ENCODE measurements at places on chromosomes 6 and 20.

DNA sequence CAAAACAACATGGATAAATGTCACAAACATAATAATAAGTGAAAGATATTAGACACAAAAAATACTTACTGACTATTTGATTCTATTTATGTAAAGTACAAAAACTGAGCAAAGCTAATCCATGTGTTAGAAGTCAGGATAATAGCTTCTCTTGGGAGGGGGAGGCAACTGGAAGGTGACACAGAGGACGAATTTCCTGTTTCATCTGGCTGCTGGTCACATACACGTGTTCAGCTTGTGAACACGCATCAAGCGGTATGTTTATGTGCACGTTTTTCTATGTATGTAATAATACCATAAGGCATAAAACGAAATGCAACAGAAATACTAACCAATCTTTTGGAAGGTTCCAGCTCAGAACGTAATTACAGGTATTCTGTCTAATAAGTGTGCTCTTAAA, 54.3 kb downstream of the MKKS start:
- DNase-seq, result no peak

DNA sequence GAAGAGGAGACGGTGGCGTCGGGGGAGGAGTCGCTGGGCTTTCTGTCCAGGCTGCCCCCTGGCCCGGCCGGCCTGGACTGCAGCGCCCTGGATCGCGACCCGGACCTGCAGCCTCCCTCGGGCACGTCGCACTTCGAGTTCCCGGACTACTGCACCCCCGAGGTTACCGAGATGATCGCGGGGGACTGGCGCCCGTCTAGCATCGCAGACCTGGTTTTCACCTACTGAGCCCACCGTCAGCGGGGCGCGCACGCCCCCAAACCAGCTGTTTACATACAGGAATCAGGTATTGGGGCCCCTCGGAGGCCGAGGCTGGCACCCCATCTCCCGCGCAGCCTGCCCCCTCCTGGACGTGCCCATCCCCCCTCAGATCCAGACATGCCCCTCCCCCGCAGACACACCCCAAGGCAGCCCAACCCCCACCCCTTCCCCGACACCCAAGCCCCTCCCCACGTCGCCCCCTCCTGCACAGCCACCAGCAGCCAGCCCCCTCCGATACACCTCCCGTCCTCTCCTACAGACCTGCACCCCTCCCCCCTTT, 1.4 kb downstream of the SOX12 start:
- peak; percentile 80 for DNase-seq

DNA sequence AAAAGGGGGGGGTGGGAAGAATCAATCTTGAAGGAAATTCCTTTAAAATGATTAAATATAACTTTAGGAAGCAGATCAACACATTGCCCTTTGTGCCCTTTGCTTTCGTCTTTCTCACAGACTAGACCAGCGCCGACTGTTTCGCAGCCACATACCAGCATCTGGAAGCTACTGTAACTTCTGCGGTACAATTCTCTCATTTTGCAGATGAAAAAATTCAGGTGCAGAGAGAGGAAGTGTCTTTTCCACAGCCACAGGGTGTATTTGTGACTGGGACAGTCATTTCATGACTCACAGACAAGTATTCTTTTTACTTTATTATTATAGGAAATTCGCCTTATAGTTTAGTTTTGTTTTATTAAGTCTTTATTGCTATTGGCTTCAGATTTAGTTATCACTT, 84.2 kb downstream of the UST start:
- no peak for DNase-seq

GRCh38 chr6:166056637-166057036, 111.0 kb downstream of the TBXT start:
- DNase-seq, result no peak

DNA sequence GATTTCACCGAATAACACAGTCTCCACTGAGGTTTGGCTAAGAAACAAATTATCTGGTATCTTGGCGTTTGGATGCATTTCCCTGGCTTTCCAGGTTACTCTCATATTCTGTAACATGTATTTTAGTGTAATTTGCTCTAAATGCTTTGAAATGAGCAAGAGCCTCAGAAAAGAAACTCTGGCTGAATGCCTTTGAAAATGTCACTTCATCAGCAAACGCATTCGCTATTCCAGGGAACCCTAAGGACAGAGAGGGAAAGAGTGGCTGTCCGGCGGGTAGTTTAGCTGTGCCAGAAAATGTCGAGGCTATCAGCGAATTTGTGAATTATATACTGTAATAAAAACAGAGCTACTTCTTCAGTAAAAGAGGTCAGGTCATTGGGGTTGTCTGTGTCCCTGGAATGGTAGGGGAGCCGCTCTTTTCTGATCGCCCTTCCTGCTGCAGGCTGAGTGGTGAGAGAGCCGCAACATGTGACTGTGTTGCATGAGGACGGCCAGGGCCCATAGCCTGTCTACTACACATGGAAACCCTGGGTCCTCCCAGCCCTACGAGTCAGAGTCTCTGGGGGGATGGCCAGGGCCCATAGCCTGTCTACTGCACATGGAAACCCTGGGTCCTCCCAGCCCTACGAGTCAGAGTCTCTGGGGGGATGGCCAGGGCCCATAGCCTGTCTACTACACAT, 57.3 kb downstream of the SMOC2 start:
- DNase-seq, result no peak

DNA sequence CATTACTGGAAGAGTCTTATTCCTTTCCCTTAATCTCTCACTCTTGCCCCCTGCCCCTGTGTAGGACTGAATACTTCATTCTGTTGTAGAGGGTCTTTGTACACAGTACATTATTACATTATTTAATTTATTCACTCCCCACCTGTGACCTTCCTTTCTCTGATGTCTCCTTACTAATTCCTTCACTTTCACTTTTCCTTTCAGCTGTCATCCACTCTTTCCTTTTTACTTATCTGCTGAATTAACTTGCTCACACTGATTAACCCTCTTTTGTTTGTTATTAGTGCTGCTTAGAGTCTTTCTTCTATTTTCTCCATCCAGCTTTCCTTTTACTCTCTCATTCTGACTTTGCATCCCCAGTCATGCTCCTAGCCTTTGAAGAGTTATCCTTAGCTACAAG, 6.5 kb upstream of the PGBD1 start:
- no peak for DNase-seq

DNA sequence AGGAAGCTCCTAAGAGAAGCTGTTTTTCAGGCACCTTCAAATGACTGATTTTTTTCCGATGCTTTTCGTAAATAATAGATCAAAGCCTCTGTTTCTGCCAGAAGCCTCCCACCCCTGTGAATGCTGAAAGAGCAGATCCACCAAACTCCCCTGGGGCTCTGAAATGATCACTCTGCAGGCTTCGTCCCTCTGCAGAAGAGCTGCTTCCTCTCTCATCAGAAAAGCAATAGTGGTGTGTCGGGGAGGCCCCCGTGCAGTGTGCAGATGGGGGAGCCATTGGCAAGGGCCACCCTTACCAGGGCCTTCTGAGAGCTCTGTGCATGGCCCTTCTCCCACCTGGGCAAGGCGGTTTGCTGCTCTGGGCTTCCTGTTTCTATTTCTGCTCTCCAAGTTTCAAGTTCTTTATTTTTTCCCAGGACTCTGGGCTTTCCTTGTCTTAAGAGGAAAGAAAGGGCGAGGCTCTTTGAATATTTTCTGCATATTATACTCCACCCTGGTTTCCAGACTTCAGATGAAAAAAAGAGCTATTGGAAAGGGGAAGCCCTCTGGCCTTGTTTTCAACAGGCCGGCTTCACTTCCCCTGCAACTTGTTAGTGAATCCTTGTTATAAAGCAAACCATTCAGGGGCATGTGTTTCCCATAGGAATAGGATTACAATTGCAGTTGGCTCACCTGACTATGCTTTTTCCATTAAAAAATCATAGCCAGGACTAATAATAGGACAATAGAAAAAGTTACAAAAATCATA, 155.2 kb downstream of the TTLL2 start:
- DNase-seq, result no peak

- no peak for DNase-seq
Measured at GRCh38 chr6:22023937-22024336, 272.9 kb downstream of the PRL start.

- DNase-seq, result no peak
Measured at GRCh38 chr20:6026051-6026450, 27.8 kb downstream of the LRRN4 start.

GRCh38 chr6:68743099-68743498, 108.0 kb downstream of the ADGRB3 start:
- no peak for DNase-seq
